Temporal lobe (tissue), 4 donors: ENCODE measurements at places on chromosomes 16 and 17. TPM values are rescaled to one million over a fixed set of nuclear protein-coding genes. Genes with fewer than 3 reads are reported as not detected.

Gene TVP23A
- total RNA-seq: 11.3 TPM

Gene ASIC2
- total RNA-seq: 13.5 TPM

Gene KCNJ16
- total RNA-seq: 5.2 TPM

Gene SLC47A1
- total RNA-seq: 3.7 TPM

Gene CTRL
- total RNA-seq: 3.4 TPM

Gene KRTAP9-4
- total RNA-seq: not detected

Gene STH
- total RNA-seq: 2.5 TPM

Gene SULT1A4
- total RNA-seq: 2.0 TPM

Gene LRRC46
- under 0.01 TPM for total RNA-seq

Gene ATP6V0D1
- total RNA-seq: 71.1 TPM

Gene NAA60
- total RNA-seq: 12.3 TPM

Gene ZNF385C
- total RNA-seq: 0.49 TPM

Gene TEX14
- 0.49 TPM for total RNA-seq

Gene CCL4L2
- 2.0 TPM for total RNA-seq

Gene MYO1C
- 8.9 TPM for total RNA-seq

Gene GPR179
- 0.74 TPM for total RNA-seq

Gene SGCA
- total RNA-seq: 0.25 TPM

Gene HES7
- total RNA-seq: 0.98 TPM

Gene WDR59
- total RNA-seq: 21.9 TPM

Gene TNRC6A
- total RNA-seq: 49.9 TPM
